ENCODE measurements at places on chromosomes 11 and 22.

- no peak for DNase-seq
These were observed 12.4 kb downstream of the SMIM38 start for GRCh38 chr11:69167916-69168691.

DNA sequence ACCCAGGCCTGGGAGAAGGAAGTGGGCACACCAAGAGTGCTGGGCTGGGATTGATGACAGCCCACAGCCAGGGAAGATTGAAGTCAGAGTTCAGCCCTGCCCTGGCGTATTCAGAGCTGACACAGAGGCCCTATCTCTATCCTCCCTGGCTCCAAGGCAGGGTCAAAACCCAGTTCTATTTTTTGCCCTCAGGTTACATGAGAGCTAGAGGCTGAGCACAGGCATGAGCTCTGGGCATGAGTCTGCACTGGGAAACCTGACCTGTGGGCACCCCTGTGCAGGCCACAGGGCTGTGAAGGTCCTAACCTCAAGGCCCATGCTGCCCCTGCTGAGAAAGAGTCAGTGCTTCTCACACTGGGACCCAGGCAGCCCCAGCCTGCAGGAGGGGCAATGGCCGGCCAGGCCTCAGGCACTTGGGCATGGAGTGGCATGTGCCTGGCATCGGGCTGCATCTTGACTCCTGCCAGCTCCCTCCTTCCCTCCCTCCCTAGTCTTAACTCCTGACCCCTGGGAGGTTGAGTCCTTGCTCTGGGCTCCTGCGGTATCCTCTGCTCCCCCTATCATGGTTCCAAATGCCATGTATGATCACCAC is 5.4 kb downstream of the SLC35E4 start:
- DNase-seq: no peak

GRCh38 chr11:1734641-1735081 is 15.7 kb downstream of the IFITM10 start:
- no peak for DNase-seq

DNA sequence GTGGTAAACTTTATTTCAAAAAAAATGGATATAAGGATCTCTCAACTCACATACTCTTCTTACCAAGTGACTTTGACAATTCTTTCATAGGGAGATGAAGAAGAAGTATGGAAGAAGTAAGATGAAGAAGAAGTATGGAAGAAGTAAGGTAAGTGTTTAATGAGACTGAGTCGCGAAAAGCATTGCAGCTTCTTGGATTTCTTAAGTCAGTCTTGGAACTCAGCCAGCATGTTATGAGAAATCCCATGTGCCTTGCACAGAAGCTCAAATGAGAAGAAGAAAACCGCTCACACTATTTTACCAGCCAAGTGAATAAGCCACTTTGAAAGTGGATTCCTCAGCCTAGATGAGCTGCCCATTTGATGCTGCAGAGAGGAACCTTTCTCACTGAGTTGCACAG is 332.0 kb upstream of the CCDC179 start:
- no peak for DNase-seq

DNA sequence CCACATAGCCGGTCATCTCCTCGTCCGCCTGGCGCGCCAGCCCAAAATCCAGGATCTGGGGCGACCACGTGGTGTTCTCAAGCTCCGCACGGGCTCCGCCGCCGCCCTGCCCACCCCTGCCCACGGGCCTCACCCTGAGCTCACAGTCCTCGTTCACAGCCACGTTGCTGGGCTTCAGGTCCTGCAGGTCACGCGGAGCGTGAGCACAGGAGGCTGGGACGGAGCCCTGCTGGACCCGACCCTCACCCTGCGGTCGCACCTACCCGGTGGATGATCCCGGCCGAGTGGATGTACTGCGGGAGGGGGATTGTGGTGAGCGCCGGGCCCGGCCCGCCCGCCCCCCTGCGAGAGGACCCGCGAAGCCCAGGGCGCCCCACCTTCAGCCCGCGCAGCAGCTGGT is 3.2 kb downstream of the MAPK11 start:
- DNase-seq: no peak

DNA sequence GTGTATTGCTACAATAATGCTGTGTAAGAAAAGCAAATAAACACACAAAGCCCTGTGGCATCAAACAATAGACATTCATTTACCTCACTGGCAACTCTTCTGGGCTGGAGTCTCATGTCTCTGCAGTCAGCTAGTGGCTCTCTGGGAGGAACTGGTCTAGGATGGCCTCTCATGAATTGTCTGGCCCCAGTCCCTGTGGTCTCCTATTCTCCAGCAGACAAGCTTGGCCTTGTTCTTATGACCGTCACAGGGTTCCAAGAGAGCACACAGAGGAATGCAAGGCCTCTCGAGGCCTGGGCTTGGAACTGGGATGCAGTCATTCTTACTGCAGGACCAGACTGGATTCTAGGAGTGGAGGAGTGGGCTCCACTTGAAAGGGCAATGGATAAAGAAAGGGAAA is 141.2 kb upstream of the NTM start:
- DNase-seq: no peak

GRCh38 chr22:38871360-38872171 is 450 bp downstream of the CBX6 start:
- DNase-seq: no peak

All from LoVo (cell line).